NCI-H1436 (cell line): ENCODE measurements at places on chromosomes 5 and 9.
A peak's percentile ranks its signal among the peaks of the same experiment; 100 is the strongest.

GRCh38 chr9:117644932-117645636 is 59.1 kb upstream of the TLR4 start:
- DNase-seq: no peak

DNA sequence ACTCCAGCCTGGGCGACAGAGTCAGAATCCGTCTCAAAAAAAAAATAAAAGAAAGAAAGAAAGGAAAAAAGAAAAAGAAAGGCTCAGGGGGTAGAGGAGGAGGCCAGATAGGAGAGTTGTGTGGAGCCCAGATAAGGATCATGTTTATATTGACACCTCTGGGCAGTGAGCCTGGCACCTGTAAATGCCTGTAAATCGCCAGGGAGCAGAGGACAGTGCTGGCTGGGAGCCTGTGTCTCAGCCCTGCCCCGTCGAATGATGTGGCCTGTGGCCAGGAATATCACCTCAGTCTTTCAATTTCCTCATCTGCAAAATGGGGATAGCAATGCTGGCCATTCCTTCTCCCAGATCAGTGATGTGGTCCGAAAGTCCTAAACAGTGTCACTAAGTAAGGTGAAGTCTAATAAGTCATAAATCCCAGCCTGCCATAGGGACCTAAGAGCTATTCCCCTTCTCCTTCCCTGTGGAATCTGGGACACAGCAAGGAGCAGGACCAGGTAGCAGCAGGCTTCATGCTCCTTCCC is 10.3 kb upstream of the ABO start:
- DNase-seq: no peak

DNA sequence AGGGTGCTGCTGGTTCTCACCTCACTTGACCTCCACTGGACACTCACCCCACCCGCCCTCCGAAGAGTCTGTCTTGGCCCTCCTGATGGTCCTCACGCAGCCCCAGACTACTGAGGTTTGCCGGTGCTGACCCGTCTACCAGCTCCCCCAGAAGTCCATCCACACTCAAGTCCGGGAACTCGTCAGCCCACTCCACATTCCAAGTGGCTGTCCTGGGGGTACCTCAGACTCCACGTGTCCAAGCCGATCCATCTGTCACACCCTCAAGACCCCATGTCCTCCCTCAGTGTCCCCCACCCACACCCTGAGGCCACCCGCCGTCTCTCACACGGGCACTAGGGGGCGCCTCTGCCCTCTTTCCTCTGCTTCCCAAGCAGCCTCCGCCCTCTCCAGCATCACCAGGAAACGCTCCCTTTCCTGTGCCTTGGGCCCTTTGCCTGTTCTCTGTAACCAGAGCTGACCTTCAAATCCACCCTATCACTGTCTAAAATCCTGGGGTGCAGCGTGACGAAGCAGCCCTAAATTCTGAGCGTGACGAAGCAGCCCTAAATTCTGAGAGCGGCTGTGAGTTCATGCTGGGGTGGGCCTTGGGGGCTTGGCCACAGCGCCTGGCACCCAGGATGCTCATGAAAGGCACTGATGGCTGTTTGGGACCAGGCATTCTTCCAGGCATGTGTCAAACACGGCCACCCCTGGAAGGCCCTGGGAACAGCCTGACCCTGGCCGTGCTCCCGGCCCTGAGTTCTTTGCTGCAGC is 95.7 kb downstream of the KCNT1 start:
- DNase-seq: peak; percentile 12

- DNase-seq: no peak
These were observed 393.0 kb downstream of the TMEM167A start for GRCh38 chr5:82684165-82684564.

DNA sequence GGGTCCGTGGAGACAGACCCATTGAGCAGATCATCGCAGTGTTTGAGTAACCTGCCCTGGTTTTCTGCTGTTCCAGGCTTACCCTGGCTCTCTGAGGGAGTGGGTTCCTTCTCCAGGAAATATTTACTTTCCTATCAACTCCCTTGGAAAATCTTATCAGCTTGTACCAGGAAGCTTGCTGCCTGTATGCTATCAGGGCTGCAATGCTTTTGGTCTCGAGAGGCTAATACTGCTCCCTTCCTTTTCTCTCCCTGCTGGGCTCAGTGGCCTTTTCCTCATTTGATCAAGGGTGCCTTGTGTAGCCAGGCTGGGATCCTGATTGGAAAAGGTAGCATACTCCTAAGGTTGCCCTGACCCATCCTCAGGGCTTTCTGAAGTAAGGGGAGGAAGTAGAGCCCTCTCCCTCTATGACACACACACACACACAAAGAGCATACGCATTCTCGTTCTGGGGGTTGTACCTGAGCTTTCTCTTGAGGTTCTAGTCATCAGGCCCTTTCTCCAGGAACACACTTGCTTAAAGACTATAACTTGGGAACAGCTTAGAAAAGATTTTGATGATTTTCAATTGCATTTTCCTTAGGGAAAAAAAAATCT is 41.6 kb downstream of the CYSTM1 start:
- no peak for DNase-seq

GRCh38 chr9:111821006-111821528 is 26.3 kb upstream of the SHOC1 start:
- DNase-seq: no peak

DNA sequence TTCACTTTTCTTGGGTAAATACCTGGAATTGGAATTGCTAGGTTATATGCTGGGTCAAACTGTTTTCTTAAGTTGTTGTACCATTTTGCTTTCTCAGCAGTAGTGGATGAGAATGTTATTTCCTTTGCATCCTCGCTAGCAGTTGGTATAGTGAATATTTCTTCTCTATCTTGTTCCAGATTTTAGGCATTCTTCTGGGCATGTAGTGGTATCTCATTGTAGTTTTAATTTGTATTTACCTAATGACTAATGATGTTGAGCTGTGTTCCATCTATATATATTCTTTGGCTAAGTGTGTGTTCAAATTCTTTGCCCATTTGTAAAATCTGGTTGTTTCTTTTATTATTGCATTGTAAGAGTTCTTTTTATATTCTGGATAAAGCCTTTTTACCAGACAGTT is 333.3 kb downstream of the MAT2B start:
- no peak for DNase-seq

- DNase-seq: no peak
These were observed 109.7 kb upstream of the LHFPL2 start for GRCh38 chr5:78758169-78758839.

DNA sequence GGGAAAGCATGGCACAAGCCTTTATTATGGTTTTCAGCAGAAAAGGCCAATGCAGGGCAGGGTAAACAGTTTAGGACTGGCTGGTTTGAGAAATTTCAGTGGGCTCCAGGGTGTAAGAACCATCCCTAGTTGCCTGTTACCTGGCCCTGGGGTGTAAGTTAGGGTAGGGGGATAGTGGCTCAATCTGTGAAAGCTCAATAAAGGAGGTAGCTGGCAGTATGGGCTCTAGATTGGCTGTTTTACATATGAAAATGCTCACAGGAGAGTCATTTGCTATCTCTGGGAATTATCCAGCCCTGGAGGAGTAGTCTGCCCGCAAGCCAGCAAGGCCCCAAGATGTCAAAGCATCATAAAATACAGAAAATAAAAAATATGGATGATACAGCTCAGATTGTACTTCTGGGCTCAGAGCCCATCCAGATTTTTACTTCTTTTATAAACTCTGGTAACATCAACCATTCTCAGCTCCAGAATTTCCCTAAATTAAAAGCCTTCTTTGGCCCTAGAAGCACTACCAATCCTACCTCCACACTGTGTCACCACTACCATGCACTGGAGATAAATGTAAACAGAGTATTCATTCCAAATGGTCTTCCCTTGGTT is 31.1 kb downstream of the SSBP2 start:
- DNase-seq: no peak

- DNase-seq: no peak
These were observed 110.3 kb downstream of the ARRDC3 start for GRCh38 chr5:91272858-91273257.

DNA sequence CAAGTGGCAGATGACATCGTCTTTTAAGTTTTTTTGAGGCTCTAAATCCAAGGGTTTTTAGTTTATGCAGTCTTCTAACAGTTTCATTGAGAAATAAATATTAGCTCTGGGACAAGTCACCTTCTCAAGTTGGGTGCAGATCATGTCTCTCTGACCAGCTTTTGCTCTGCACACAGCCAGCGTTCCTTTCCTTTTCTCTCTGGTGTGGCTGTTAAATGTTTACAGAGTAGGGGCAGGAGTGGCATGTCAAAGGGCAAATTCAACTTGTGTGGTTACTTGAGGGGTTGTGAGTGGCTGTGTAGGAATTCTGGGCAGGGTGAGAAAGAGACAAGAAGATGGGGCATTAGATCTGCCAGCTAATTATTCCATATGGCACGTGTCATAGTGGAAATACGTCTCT is 187.5 kb upstream of the HMHB1 start:
- DNase-seq: no peak

DNA sequence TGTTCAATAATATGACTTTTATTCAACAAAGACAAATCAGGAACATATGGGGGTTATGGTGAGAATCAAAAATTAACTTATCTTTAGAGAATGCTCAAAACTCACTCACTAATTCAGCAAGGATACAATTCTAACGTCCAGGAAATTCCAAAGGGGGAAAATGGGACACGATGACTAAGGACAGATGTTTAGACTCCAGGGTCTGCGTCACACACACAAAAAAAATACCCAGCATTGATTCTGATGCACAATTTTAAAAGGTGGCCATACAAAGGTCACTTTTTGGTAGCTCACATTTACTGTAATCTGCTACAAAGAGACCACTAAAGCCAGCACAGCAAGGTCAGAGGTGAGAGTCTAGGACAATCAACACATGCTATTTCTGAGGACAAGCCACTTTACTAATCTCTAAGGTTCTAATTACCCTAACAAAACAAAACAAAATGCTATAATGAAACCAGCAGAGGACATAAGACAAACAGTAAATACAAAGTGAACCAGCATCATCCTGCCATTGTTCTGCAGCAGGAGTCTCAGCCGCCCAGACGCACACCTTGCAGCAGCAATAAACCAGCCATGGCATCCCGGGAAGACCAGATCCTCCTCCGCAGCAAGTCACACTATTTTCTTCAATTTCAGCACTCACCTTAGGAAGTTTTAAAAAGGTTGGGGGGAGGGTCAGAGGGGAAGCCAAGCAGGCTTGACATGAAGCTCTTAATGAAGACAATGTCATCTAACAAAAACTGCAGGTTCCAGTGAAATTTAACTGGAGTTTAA is 57.8 kb downstream of the TTC39B start:
- DNase-seq: no peak

DNA sequence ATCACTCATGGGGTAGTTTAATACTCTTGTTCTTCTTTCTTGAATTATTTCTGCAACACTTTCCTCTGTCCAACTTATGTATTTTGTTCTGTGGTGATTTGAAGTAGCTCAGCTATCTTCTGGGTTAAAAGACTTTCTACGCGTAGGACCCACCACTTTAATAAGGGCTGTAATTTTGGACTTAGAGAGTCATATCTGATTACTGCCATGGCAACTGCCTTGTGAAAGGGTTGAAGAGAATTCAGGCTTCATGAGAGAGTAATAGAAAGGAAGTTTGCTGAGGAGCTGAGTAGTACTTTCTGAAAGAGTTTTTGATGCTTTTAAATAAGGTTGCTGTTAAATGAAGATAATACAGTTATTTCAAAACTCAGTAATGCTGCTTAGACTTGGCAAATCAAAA is 89.5 kb downstream of the TLE4 start:
- DNase-seq: no peak

- DNase-seq: no peak
These were observed 409.3 kb downstream of the AGTPBP1 start for GRCh38 chr9:85332487-85332886.

- DNase-seq: peak; percentile 27
These were observed at the start of gene UBE2QL1 for GRCh38 chr5:6448622-6449464. Gene UBE2QL1, plus strand, starts transcription at chr5:6448859. Its CDS starts 35 bp downstream, at chr5:6448894.

GRCh38 chr9:89655056-89655989 is 50.5 kb downstream of the GADD45G start:
- DNase-seq: no peak

- no peak for DNase-seq
These were observed 14.5 kb upstream of the KCNMB1 start for GRCh38 chr5:170403675-170404074.

GRCh38 chr5:3657364-3658022 is 61.9 kb downstream of the IRX1 start:
- no peak for DNase-seq

DNA sequence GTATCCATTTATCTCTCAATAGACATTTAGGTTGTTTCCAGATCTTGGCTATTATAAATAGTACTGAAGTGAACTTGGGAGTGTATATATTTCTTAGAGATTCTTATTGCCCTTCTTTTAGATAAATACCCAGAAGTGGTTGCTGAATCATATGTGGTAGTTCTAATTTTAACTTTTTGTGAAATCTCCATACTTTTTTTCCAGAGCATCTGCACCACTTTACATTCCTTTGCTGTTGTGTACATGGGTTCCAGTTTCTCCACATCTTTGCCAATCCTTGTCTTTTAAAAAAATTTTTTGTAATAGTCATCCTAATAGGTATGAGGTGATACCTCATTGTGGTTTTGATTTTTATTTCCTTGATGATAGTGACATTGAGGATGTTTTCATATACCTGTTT is 303.7 kb downstream of the CCDC171 start:
- no peak for DNase-seq

DNA sequence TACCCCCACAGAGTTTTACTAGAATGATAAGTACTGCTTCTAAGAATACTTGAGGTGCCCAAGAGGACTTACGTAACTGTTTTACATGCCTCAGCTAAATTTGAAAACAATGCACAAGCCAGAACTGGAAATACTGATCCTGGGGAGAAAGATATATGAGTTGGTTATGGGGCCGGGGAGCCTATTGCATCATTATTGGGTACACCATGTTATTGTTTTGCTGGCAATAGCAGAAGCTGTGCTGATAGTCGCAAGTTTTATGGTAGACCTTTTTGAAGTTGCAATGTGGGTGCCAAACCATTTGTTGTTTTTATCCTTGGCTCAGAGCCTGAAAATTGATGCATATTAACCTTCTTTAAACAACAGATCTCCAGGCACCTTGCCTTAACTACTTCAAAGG is 108.4 kb upstream of the DHFR start:
- no peak for DNase-seq

- DNase-seq: no peak
These were observed 28.1 kb upstream of the F2RL1 start for GRCh38 chr5:76790632-76791290.

GRCh38 chr5:78640662-78641474 is 7.7 kb downstream of the LHFPL2 start:
- no peak for DNase-seq

DNA sequence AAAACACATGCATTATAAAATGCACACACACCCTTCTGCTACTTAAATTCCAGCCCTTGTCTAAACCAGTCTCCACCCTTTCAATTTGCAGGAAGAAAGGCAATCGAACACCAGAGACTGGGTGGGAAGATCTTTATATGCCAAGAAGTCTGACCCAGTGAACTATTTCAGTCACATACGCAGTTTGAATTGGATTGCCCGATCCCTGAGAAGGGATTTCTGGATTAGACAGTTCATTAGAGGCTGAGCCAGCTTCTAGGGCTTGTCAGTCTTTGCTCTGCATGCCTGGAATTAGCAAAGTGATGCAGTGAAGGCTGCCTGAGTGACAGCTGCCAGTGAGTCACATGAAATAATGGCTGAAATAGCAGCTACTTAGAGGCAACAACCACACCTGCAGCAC is 159.9 kb downstream of the PPP2R2B start:
- DNase-seq: no peak

GRCh38 chr5:16894236-16895057 is 41.6 kb downstream of the MYO10 start:
- no peak for DNase-seq
